ENCODE measurements at places on chromosomes 11 and 22. TPM values are rescaled to one million over a fixed set of nuclear protein-coding genes. Genes with fewer than 3 reads are reported as not detected.

DNA sequence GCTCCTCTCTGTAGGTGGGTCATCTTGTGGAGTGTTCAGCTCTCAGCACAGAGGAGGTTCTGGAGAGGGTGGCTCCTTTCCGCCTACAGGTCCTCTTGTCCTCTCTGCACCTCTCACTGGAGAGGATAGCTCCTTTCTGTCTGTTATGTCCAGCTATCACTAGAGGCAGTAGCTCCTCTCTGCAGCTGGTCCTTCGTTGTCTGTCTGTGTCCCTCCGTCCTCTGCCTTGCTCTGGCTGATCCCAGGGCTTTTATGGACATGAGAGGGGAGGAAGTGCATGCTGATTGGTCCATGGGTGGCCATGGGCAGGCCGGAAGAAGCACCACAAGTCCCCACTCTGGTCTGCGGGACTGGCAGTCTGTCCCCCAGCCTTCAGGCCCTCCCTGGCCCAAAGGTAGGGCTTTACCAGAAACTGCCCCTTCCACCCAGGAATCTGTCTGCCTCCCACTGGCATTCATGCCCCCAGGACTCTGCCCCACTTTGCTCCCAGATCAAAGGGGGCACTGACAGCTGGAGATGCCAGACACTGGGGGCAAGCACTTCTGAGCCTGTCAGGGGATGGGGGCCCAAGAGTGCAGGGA is 38.6 kb upstream of the CALCB start:
- no peak for DNase-seq

GRCh38 chr11:40188848-40189247 is 1270.6 kb downstream of the LRRC4C start:
- DNase-seq, result no peak

DNA sequence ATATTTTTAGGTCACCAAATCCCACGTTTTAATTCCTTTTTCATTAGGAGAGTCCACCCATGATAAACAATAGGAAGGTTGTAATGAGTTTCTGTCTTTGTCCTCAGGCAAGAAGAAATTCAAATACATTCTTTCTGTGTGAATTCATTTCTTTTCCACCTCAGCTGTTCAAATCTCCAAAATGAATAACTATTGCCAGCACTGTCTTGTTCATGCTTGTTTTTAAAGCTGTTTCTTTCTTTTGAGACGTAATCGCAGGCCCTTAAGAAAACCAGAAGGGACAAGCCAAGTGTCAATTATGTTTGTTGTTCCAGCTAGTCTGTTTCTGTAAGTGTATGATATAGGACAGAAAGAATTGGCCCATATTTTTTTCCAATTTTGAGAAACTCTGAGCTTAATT is 20.2 kb downstream of the MMP27 start:
- no peak for DNase-seq

DNA sequence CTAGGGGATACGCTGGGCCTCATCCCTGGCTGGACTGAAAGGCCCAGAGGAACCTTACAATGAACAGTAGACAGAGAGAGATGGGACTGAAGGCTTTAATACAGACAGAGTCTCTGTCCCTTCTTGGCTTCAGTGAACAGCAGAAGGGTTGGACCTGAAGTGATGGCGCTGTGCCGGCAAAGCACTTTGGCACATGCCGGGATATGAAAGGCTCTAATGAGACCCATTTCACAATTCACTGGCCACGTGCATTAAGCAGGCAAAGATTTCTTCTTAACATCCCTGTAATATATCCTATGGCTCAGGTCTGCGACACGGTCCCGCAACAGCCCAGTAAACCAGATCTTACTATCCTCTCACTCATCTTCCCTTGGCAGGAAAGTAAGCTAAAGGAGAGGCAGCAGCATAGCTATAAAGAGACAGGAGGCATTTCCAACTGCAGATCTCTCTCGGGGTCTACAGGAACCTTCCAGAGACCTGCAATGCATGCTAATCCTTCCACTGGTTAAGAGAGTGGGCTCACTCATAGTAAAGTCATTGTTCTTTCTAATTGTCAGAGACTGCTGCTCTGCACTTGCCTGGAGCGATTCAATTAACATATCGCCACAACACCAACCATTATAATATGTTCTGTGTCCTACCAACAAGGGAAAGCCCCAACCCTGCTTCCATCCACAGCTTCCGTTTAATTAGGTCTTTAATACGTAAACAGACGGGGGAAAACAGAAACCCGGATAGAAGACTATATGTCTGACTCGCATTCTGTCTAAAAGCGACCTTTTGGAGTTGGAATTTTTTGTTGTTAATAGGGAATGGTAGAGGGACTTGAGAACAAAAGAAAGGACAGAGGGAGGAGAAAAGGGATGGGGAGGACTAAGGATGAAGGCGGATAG is 1179.0 kb downstream of the LRRC4C start:
- DNase-seq, result peak; percentile 65

GRCh38 chr11:30316237-30316636 is 6.7 kb upstream of the ARL14EP start:
- DNase-seq, result no peak

ANO9 gene
- 0.41 TPM for total RNA-seq
